Natural killer cell (primary cell): ENCODE measurements at places on chromosomes 5 and 9. TPM values are rescaled to one million over a fixed set of nuclear protein-coding genes. Genes with fewer than 3 reads are reported as not detected.

Gene SHROOM1
- total RNA-seq: 0.85 TPM

Gene REEP2
- 0.66 TPM for total RNA-seq

Gene TMEM267
- total RNA-seq: 12.8 TPM

Gene FAM78A
- 91.7 TPM for total RNA-seq

Gene HRH2
- total RNA-seq: 3.1 TPM

Gene DBH
- not detected for total RNA-seq

Gene FGFR4
- total RNA-seq: 0.72 TPM

Gene AMBP
- not detected for total RNA-seq

Gene SPINK13
- total RNA-seq: not detected

Gene PKD2L2
- total RNA-seq: not detected

Gene ANKRD18A
- 0.25 TPM for total RNA-seq

DNA sequence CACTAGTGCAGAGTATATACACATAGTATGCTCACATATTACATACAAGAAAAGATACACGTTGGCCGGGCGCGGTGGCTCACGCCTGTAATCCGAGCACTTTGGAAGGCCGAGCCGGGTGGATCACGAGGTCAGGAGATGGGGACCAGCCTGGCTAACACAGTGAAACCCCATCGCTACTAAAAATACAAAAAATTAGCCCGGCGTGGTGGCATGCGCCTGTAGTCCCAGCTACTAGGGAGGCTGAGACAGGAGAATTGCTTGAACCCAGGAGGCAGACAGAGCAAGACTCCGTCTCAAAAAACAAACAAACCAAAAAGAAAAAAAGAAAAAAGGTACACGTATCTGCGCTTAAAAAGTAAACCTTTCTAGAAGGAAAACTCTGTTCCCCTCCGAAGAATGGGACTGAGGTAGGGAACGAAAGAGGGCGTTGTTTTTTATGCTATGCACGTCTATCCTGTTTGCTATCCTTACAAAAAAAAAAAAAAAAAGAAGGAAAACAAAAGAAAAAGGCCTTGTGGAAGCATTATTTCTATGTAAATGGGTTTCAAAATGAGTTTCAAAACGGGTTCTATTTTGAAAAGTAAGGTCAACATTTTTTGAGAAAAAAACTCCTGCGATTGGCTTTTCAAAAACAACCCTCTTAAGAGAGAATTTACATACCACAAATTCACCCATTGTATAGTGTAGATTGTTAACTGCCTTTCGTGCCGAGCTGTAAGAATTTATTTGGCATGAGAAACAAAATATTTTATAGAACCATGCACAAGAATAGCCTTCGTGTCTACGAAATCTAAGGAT lies 1.2 kb downstream of the AK3 start:
- peaks cover 20% of the 10 kb centered on the region for H3K4me1 ChIP-seq
- H3K36me3 ChIP-seq: no peaks in the 10 kb centered on the region
- H3K27me3 ChIP-seq: no peaks in the 10 kb centered on the region
- peak overlapping the region; percentile 94 for H3K4me3 ChIP-seq
- H3K27ac ChIP-seq: peak overlapping the region; percentile 72
- DNase-seq: no peak

GRCh38 chr5:80871541-80871961 lies 88.6 kb upstream of the RASGRF2 start:
- H3K27ac ChIP-seq: no peak overlapping the region
- H3K4me1 ChIP-seq: no peaks in the 10 kb centered on the region
- peaks cover 33% of the 10 kb centered on the region for H3K36me3 ChIP-seq
- H3K27me3 ChIP-seq: no peaks in the 10 kb centered on the region
- DNase-seq: no peak

DNA sequence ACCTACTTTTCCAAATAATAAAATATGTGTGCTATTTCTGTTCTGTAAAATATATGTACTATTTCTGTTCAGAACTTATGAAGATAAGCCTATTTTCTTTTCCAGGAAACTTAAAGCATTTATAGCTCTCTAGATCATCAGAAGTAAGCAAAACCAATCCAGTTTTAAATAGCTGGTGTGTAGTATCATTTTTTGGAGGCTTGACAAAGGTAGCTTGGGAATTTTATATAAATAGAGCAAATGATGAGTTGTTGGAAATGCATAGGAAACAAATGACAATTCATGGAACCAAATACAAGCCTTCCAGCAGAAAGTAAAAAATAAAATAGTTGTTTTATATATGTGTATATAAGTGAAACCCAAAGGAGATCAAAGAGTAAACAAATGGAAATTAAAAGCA lies 1038.1 kb upstream of the ARRDC3 start:
- no peaks in the 10 kb centered on the region for H3K4me1 ChIP-seq
- H3K36me3 ChIP-seq: no peaks in the 10 kb centered on the region
- no peak overlapping the region for H3K4me3 ChIP-seq
- no peak for DNase-seq
- H3K27ac ChIP-seq: no peak overlapping the region

- H3K4me1 ChIP-seq: no peaks in the 10 kb centered on the region
- H3K4me3 ChIP-seq: no peak overlapping the region
- H3K27me3 ChIP-seq: no peaks in the 10 kb centered on the region
- H3K27ac ChIP-seq: no peak overlapping the region
- no peak for DNase-seq
- H3K36me3 ChIP-seq: no peaks in the 10 kb centered on the region
These were observed 41.7 kb upstream of the EFNA5 start for GRCh38 chr5:107712359-107712870.

GRCh38 chr9:111630182-111630963 lies 761 bp upstream of the DNAJC25 start:
- peak overlapping the region; percentile 38 for H3K27ac ChIP-seq
- peaks cover 14% of the 10 kb centered on the region for H3K4me1 ChIP-seq
- peak overlapping the region; percentile 56 for H3K4me3 ChIP-seq
- no peaks in the 10 kb centered on the region for H3K27me3 ChIP-seq
- no peaks in the 10 kb centered on the region for H3K36me3 ChIP-seq

- no peaks in the 10 kb centered on the region for H3K4me1 ChIP-seq
- no peak overlapping the region for H3K27ac ChIP-seq
- no peaks in the 10 kb centered on the region for H3K27me3 ChIP-seq
- no peaks in the 10 kb centered on the region for H3K36me3 ChIP-seq
- H3K4me3 ChIP-seq: no peak overlapping the region
- no peak for DNase-seq
These were observed 70.6 kb downstream of the GLIS3 start for GRCh38 chr9:4229252-4229651.

DNA sequence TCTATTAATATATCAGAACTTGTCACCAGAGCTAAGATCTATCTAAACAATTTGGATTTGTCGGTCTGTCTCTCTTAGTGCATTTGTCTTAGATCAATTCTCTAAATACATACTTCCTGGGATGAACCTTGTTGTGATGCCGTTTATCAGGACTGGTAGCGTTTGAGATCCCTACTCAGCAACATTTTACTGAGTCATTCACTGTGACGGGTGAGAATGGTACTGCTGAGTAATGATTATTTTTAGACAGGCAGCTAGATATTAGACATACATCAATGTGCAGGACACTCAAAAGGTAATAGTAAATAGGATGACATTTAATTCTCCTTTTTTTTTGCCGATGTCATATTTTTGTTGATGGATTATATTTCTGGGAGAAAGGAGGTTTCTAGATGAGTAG lies 209.0 kb downstream of the CSNK1G3 start:
- no peaks in the 10 kb centered on the region for H3K4me1 ChIP-seq
- H3K27me3 ChIP-seq: no peaks in the 10 kb centered on the region
- no peak overlapping the region for H3K27ac ChIP-seq
- H3K36me3 ChIP-seq: no peaks in the 10 kb centered on the region
- no peak overlapping the region for H3K4me3 ChIP-seq

- H3K27me3 ChIP-seq: no peaks in the 10 kb centered on the region
- no peaks in the 10 kb centered on the region for H3K36me3 ChIP-seq
- H3K4me3 ChIP-seq: no peak overlapping the region
- DNase-seq: no peak
- H3K27ac ChIP-seq: no peak overlapping the region
- no peaks in the 10 kb centered on the region for H3K4me1 ChIP-seq
These were observed 28.7 kb upstream of the PDE4D start for GRCh38 chr5:59922220-59922619.

- H3K27me3 ChIP-seq: no peaks in the 10 kb centered on the region
- H3K36me3 ChIP-seq: no peaks in the 10 kb centered on the region
- no peak for DNase-seq
- no peak overlapping the region for H3K27ac ChIP-seq
- no peaks in the 10 kb centered on the region for H3K4me1 ChIP-seq
These were observed 16.5 kb downstream of the ADCY2 start for GRCh38 chr5:7412409-7412808.

- H3K4me1 ChIP-seq: no peaks in the 10 kb centered on the region
- no peak overlapping the region for H3K27ac ChIP-seq
- no peaks in the 10 kb centered on the region for H3K27me3 ChIP-seq
- no peak for DNase-seq
These were observed 120.3 kb downstream of the NREP start for GRCh38 chr5:111636736-111637135.

DNA sequence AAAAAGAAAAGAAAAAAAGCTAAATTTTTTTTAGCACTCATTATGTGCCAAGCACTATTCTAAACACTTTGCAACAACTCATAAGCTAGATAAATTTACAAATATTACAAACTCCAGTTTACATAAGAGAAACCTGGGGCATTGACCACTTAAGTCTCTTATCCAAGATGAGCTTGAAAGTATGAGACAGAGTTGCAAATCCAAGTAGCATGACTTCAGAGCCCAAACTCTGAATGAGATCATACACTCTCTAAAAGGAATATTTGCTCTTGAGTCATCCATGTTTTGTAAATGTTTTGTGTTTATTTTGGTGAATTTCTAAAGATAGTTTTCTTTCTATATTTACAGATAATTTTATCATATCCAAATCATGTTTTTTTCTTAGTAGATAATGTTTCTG lies 4.0 kb upstream of the SHOC1 start:
- H3K27ac ChIP-seq: no peak overlapping the region
- no peaks in the 10 kb centered on the region for H3K36me3 ChIP-seq
- H3K4me3 ChIP-seq: no peak overlapping the region
- no peaks in the 10 kb centered on the region for H3K4me1 ChIP-seq

DNA sequence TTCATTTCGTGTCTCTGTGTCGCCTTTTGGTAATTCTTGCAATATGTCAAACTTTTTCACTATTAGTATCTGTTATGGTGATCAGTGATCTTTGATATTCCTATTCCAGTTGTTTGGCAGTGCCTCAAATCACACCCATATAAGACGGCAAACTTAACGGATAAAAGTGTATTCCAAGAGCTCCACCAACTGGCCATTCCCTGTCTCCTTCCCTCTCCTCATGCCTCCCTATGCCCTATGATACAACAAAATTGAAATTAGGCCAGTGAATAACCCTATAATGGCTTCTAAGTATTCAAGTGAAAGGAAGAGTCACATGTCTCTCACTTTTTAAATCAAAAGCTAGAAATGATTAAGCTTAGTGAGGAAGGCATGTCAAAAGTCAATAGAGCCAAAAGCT lies 74.8 kb downstream of the CDK5RAP2 start:
- no peak for DNase-seq
- H3K27ac ChIP-seq: no peak overlapping the region
- H3K27me3 ChIP-seq: no peaks in the 10 kb centered on the region
- no peak overlapping the region for H3K4me3 ChIP-seq

DNA sequence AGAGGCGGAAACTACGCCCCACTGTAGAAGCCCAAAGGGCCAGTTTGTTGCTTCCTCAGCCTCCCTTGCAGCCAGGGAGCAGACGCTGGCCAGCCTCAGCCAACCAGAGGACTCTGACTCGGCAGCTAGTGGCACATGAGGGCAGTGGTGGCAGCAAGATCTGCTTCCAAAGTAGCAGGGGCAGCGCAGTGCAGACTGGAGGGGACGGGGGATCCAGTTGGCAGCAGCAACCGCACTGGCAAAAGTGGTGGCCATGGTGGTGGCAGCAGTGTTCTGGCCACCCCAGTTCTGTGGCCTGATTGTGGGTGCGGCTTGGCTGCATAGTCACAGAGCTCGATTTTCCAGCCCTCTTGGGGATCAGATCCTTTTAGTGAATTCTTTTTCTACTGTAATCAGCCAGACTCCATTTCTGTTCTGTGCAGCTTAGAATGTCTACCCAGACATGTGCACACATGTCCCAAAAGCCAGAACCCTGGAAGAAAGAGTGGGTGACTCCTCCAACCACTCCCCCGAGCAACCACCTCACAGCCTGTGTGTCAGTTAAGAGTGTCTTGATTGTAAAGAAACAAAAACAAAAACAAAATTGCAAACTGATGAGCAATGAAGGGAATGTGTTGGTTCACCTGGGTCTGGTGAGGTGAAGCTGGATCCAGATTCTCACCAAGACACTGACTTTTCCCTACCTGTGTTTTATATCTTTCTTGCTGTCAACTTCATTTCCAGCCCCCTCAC lies 11.0 kb upstream of the ZBTB43 start:
- H3K4me3 ChIP-seq: no peak overlapping the region
- no peaks in the 10 kb centered on the region for H3K4me1 ChIP-seq
- DNase-seq: no peak
- H3K27me3 ChIP-seq: no peaks in the 10 kb centered on the region
- H3K27ac ChIP-seq: no peak overlapping the region
- no peaks in the 10 kb centered on the region for H3K36me3 ChIP-seq

DNA sequence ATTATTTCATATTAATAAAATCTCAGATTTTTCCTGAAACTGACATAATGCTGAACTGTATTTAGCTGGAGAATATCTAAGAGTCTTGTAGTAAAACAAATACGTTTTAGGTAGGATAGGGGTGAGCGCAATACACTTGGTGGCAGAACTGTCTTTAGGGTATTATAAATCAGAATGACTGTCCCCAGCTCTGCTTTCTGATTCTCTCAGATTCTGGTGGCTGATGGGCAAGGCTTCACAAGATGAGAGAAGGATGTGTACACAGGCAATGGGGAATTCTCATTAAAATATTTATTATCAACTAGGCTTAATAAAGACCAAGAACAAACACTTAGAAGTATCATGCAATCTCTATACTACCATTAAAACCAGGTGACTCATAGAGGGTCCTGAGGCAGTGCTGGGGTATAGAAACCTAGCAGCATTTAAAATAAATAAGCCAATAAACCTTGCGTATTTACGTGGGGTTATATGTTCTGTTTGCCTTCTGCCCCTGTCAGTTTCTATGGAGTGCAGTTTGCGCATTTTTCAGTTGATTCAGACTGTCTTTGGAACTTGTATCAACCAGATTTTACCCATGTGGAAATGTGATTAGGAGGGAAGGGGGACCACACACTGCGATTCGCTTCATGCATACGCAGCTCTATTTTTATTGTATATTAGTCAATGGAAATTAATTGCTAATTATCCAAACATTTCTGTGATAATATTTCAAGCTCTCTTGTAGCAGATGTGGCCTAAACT lies 1150.7 kb upstream of the WWC1 start:
- no peaks in the 10 kb centered on the region for H3K4me1 ChIP-seq
- no peak for DNase-seq
- H3K4me3 ChIP-seq: no peak overlapping the region
- H3K36me3 ChIP-seq: no peaks in the 10 kb centered on the region
- no peaks in the 10 kb centered on the region for H3K27me3 ChIP-seq

GRCh38 chr9:136137321-136138265 lies 18.9 kb upstream of the TMEM250 start:
- H3K36me3 ChIP-seq: no peaks in the 10 kb centered on the region
- DNase-seq: no peak
- no peak overlapping the region for H3K4me3 ChIP-seq
- H3K27me3 ChIP-seq: peaks cover 8% of the 10 kb centered on the region
- no peak overlapping the region for H3K27ac ChIP-seq

GRCh38 chr9:96344458-96345180 lies 38.9 kb downstream of the SLC35D2 start:
- H3K27ac ChIP-seq: no peak overlapping the region
- DNase-seq: no peak
- no peaks in the 10 kb centered on the region for H3K36me3 ChIP-seq
- H3K4me1 ChIP-seq: no peaks in the 10 kb centered on the region
- H3K4me3 ChIP-seq: no peak overlapping the region

- H3K4me3 ChIP-seq: peak overlapping the region; percentile 57
- peaks cover 98% of the 10 kb centered on the region for H3K4me1 ChIP-seq
- peaks cover 13% of the 10 kb centered on the region for H3K36me3 ChIP-seq
- peak overlapping the region; percentile 95 for H3K27ac ChIP-seq
These were observed 12.7 kb downstream of the STK10 start for GRCh38 chr5:172175263-172175719.
